ENCODE measurements at places on chromosomes 6 and 20.
A peak's percentile ranks its signal among the peaks of the same experiment; 100 is the strongest.

DNA sequence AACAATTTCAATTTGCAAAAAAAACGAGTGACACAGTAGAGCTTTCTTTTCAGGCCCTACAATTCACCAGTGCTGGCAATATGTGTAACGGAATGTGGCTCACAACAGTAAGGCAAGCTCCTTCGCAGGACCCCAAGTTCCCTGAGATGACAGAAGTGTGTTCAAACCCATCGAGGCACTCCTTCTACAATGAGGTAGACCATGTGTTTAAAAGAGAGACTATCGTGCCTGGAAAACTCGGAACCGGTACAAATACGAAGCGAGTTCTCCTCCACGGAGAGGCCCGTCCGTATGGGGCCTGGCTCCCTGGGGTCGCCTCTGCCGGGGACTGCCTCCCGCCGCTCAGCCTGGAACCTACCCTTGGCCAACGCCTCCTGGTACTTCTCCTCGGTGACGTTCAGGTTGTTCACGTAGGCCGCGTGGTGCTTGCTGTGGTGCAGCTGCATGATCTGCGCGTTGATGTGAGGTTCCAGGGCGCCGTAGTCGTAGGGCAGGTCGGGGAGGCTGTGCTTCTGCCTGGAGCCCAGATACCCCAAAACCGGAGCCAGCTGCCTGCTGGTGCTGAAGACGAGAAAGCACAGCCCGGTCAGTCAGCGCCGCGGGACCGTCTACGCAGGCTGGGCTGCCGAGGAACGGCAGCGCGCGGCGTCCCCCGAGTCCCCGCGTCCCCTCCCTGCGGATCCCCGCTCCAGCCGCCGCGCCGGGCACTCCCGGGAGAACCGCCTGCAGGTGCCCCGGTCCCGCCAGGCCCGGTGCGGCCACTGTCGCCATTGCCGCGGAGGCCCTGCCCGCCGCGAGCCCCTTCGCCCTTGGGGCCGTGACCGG, 526 bp downstream of the SOD2 start:
- DNase-seq: peak; percentile 50

GRCh38 chr20:41205313-41205712, 68.0 kb downstream of the PLCG1 start:
- DNase-seq: no peak

GRCh38 chr6:30508890-30509736, 19.8 kb downstream of the HLA-E start:
- DNase-seq: no peak

DNA sequence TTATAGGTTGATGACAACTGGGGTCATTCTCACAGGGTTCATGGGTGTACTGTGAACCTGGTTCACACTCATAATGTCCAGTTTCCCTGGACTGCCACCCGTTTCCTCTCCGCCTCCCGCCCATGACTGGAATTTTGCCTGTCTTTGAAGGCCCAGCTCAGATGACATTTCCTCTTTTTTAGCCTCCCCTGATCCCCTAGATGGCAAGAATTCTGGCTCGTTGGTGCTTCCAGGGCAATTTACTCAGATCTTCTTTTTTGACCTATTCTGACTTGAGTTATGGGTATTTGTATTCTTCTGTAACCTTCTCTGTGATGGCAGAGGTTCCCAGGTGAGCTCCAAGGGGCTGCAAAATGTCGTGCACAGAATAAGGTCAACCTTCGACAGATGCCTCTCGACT, 5.7 kb upstream of the CITED2 start:
- no peak for DNase-seq

DNA sequence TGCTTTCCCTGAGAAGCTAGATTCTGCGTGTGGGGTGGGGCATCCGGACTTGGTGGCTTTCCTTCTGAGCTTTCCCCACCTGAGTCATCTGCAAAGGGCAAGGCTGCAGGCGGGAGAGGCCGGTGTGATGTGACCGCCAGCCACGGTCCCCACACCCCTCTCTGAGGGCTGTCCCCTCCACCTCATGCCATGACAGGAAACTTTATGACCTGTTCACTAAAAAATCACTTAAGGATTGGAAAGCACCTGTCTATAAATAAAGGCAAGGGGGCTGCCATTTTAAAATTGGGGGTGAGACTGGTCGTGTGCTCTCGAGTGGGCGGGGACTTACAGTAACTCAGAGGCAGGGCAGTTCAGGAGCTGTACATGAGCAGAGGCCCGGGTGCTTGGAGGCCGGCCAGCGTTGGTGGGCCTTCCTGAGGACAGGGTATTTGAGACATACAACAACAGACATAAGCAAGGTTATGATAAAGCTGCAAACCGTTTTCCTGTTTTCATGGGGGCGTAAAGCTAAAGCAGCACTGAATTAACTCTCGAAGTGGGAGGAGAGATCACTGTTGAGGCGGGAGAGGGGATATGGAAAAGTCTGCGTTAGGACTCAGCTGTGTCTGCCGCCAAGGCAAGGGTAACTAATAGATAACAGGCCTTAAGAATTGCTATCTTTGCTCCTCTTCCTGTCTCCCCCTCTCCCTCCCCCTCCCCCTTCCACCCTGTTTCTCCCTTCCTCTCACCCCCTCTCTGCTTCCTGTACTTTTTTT, 16.1 kb upstream of the SERPINB1 start:
- DNase-seq: peak; percentile 84

- DNase-seq: no peak
These were observed 10.5 kb downstream of the SUMO4 start for GRCh38 chr6:149410557-149410956.

All from SW480 (cell line).